ENCODE measurements at places on chromosomes 3 and 15.

- no peak for DNase-seq
Measured at GRCh38 chr3:140950863-140951262, 9.2 kb downstream of the SLC25A36 start.

- no peak for DNase-seq
Measured at GRCh38 chr3:53594276-53594675, 99.9 kb downstream of the CACNA1D start.

DNA sequence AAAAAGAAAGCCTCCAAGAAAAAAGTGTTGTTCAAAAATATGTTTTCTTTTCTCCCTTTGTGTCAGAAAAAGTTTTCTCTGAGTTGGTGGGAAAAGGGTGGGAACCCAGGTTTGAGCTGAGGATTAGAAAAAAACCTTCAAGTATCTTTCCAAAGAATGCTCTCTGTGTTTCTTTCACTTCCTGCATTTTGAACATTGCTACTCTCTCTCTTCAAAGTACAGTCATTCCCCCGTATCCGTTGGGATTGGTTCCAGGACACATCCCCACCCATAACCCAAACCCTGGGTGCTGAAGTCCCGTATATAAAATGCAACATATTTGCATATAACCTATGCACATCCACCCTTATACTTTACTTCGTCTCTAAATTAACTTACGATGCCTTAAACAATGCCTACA, 139.6 kb downstream of the TMCO5A start:
- DNase-seq: no peak

DNA sequence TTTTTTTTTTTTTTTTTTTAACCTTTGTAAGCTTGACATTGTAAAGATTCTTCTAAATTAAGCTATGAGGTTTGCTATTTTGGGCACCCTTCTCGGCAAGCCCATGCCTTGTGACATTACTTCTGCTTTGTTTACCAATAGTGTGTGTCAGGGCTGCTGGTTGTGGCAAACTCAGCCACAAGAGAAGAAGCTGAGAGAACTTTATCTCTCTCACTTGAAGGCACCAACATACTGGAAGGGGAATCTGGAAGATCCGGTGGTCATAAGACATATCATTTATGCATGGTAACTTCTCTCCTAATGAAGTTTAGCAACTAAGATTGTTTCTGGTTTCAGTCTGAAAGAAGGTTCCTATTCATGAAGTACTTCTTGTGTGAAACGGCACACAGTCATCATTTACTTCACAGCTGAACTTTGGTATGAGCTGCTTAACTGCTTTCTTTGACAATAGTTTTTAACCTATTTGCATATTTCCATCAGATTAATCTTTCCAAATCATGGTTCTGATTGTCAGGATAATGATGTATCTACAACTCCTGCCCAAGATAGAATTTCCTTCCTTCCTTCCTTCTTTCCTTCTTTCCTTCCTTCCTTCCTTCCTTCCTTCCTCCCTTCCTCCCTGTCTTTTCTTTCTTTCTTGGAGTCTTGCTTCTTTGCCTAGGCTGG, 189.3 kb downstream of the NFKBIZ start:
- no peak for DNase-seq

GRCh38 chr15:56249092-56249491, 5.4 kb upstream of the RFX7 start:
- no peak for DNase-seq

GRCh38 chr3:94887065-94887464, 824.2 kb downstream of the NSUN3 start:
- DNase-seq: no peak

DNA sequence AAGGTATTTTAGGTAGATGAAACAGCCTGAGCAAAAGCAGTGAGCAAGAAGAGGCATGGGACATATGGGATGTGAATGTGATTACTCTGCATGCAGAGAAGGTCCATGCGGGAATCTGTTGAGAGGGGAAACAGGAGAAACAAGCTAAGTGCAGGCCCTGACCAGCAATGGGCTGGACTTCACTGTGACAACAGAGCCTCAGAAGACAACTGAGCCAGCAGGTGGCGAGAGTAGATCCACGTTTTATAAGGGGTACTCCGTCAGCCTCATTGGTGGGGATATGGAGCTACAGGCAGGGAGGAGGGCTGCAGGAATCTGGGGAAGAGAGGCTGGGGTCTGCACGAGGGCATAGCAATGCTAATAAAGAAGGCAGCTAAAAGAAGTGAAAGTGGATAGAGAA, 405.9 kb upstream of the LMCD1 start:
- DNase-seq: no peak

GRCh38 chr3:157442729-157443128, 6.1 kb downstream of the PTX3 start:
- DNase-seq: no peak

GRCh38 chr3:46873521-46873920, 4.0 kb upstream of the PTH1R start:
- no peak for DNase-seq

GRCh38 chr15:69116391-69116790, 44.0 kb upstream of the GLCE start:
- DNase-seq: no peak
